ENCODE measurements at places on chromosomes 2 and 18.

DNA sequence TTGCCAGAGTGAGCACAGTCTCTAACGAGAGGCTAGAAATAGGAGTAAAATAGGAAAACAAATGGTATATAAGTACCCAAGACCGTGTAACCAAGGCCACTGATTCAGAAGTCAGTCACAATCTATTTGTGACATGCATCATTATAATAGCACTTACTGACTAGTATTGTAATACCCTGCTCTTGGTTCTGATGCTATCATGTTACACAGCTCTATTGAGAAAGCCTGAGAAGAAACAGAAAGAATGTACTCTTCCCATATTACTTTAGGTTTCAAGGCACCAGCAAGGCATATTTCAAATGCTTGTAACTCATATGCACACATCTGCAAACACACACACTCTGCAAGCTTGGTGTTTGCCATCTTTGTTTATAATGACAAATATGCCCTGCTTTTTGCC is 746.4 kb downstream of the SLC4A3 start:
- no peak overlapping the region for H3K4me3 ChIP-seq
- H3K27ac ChIP-seq: no peak overlapping the region
- no peaks in the 10 kb centered on the region for H3K36me3 ChIP-seq
- DNase-seq: no peak

GRCh38 chr2:151730262-151730975 is 3.9 kb downstream of the NEB start:
- DNase-seq: no peak
- H3K4me1 ChIP-seq: peaks cover 4% of the 10 kb centered on the region
- no peak overlapping the region for H3K4me3 ChIP-seq
- H3K27ac ChIP-seq: peak overlapping the region; percentile 57
- H3K27me3 ChIP-seq: no peaks in the 10 kb centered on the region

DNA sequence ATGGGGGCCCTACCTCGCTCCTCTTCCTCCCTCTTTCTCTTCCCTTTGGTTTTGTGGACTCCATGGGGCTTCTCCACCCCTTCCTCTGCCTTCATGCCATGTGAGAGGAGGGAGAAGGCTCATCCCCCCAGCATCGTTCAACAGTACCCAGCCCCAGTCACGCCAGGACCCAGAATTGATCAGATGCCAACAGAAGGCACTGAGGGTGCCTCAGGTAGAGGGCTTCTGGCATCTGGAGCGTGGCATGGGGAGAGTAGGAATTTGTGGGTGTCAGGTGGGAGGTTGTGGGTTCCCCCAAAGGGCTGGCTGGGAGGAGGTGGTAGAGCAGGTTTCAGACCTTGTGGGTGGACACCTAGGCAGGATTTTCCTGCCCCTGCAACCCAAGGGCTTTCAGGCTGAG is 122.0 kb downstream of the TWIST2 start:
- peaks cover 21% of the 10 kb centered on the region for H3K4me1 ChIP-seq
- no peaks in the 10 kb centered on the region for H3K36me3 ChIP-seq
- DNase-seq: no peak
- H3K27me3 ChIP-seq: no peaks in the 10 kb centered on the region
- H3K27ac ChIP-seq: no peak overlapping the region

GRCh38 chr18:60984510-60984909 is 348.7 kb upstream of the CDH20 start:
- no peak for DNase-seq
- no peak overlapping the region for H3K27ac ChIP-seq
- H3K4me1 ChIP-seq: no peaks in the 10 kb centered on the region

DNA sequence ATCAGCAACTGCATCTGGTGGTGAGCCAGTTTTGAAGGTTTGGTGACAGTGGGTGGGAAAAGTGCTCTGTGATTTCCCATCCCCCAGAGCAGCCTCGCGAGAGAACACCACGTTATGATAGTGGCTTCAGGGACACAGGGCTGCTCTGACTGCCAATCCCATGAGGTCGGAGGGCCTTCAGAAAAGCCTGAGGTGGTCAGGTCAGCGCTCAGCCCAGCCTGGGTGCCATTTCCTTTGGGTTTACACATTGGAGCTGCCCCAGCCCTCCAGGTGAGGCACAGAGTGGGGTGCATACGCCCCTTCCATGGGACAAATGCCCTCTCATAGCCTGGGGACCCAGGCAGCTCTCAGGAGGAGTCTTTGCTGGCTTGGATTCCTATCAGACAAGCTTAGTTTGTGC is 126.8 kb downstream of the KCTD1 start:
- peaks cover 8% of the 10 kb centered on the region for H3K4me1 ChIP-seq
- H3K36me3 ChIP-seq: no peaks in the 10 kb centered on the region
- H3K27me3 ChIP-seq: no peaks in the 10 kb centered on the region
- H3K27ac ChIP-seq: no peak overlapping the region

DNA sequence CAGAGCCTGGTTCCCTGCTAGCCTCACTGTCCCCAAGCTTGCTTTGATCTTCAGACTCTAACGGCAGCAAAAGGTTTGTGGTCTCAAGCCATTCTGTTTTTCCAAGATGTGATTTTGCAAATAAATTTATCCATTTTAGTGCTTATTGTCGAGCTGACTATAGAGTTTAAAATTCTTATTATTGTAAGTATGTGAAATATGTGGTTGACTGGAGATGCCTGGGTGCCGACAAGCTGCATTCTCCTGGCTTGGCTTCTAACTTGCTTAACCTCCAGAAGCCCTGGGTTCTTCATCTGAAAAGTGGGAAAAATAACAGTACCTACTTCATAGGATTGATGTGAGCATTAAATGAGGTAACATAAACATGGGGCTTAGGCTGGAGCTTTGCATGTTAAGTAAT is 9.9 kb upstream of the EDAR start:
- no peaks in the 10 kb centered on the region for H3K27me3 ChIP-seq
- no peaks in the 10 kb centered on the region for H3K36me3 ChIP-seq
- peaks cover 9% of the 10 kb centered on the region for H3K4me1 ChIP-seq
- H3K4me3 ChIP-seq: no peak overlapping the region
- no peak for DNase-seq

DNA sequence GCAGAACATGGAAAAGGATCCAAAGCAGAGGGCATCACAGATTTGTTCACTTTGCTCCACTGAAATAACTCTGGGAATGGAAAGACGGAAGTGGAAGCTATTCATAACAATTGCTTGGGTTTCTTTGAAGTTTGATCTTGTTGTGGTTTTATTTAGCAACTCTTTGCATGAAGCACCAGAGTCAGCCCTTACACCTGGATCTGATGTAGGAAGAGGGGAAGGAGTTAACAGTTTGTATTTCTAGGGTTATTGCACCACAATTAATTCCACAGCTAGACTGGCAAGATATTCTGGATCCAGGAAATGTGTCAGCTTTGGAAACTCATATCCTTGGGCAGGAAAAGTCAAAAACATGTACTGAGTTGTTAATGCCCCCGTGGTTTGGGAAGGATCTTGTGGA is 1143.4 kb downstream of the CNTNAP5 start:
- H3K27ac ChIP-seq: no peak overlapping the region
- no peak overlapping the region for H3K4me3 ChIP-seq
- H3K4me1 ChIP-seq: no peaks in the 10 kb centered on the region
- no peak for DNase-seq
- H3K27me3 ChIP-seq: no peaks in the 10 kb centered on the region
- no peaks in the 10 kb centered on the region for H3K36me3 ChIP-seq

DNA sequence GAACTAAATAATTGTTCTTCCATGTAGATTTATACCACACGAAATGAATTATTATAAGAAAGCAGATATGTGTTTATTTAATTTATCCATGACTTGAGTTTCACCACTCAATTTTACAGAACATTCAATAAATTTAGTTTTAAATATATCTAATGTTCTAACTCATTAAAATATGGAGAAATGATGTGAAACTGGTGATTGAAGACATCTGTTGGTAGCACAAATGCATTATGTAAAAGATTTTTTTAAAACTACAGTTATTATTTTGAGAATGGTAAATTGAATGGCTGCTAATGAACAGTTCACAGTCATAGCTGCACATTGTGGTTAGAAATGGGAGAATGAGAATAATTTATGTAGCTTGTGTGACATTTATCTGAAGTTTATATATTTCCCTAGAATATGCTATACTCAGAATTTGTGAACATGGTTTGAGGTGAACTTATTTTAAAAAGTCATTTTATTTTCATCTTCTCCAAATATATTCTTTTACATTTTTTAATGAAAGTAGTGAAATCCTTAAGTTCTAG is 203.5 kb downstream of the DPP4 start:
- no peak overlapping the region for H3K27ac ChIP-seq
- no peak overlapping the region for H3K4me3 ChIP-seq
- peaks cover 3% of the 10 kb centered on the region for H3K27me3 ChIP-seq
- DNase-seq: no peak
- H3K36me3 ChIP-seq: no peaks in the 10 kb centered on the region

- H3K27me3 ChIP-seq: no peaks in the 10 kb centered on the region
- no peak for DNase-seq
- H3K36me3 ChIP-seq: no peaks in the 10 kb centered on the region
- H3K4me3 ChIP-seq: no peak overlapping the region
These were observed 92.8 kb downstream of the RTN4 start for GRCh38 chr2:54957321-54957999.

DNA sequence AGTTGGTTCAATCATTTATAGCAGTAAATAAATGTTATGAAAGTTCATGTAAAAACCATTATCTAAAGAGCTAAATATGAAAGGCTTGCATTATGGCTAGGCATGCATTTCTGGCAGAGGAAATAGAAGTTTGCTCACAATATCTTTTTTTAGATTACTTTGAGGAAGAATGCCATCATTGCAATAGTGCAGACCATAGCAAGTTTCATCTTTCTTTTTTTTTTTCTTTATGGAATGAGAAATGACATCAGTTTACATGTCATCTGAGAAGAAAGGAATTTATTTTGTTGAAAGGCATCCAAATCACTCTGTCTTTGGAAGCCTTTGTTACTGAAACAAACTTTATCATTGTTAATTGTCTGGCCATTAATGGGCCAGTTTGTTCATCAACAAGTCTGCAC is 74.5 kb upstream of the NCKAP5 start:
- DNase-seq: no peak
- peaks cover 38% of the 10 kb centered on the region for H3K4me1 ChIP-seq
- peaks cover 6% of the 10 kb centered on the region for H3K36me3 ChIP-seq
- no peak overlapping the region for H3K27ac ChIP-seq
- no peak overlapping the region for H3K4me3 ChIP-seq

GRCh38 chr2:228657807-228658402 is 476.4 kb upstream of the SPHKAP start:
- H3K4me1 ChIP-seq: no peaks in the 10 kb centered on the region
- DNase-seq: no peak
- no peak overlapping the region for H3K27ac ChIP-seq
- H3K36me3 ChIP-seq: no peaks in the 10 kb centered on the region

DNA sequence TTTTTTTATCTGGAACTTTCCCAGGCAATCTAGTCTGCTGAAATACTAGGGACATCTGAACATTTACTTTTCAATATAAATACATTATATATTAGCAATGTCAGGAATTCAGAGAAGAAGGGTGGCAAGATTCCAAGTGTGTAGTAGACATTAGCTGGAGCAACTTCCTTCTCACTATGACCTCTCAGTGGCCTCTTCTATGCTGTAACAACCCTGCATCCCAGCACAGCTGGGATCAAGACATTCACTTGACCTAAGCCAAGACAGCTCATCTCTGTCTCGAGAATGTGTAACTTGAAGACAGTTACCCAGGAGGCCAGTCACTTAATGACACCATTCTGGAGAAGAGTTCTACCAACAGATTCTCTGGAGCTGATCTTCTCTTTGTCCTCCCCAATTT is 61.7 kb upstream of the RALBP1 start:
- no peak overlapping the region for H3K4me3 ChIP-seq
- H3K36me3 ChIP-seq: no peaks in the 10 kb centered on the region
- H3K4me1 ChIP-seq: peaks cover 12% of the 10 kb centered on the region
- H3K27me3 ChIP-seq: no peaks in the 10 kb centered on the region
- no peak overlapping the region for H3K27ac ChIP-seq

DNA sequence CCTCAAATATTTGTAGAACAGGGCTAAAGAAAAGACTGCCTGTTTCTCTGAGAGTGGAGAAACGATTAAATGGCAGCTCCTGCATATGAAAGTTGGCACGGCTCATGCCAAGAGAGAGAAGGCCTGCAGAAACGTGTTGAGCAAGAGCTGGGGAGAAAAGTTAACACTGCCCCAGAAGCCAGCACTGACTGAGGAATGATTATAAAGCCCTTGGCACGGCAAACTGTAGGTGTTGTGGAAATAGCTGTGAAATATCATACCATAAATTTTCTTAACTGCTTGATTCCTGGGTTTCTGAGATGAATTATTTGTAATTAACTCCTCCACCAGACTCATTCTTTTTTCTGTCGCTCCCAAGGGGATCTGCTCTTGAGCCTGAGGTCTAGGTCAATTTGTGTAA is 4.3 kb downstream of the FRZB start:
- peak overlapping the region; percentile 13 for H3K4me3 ChIP-seq
- no peak overlapping the region for H3K27ac ChIP-seq
- H3K27me3 ChIP-seq: no peaks in the 10 kb centered on the region
- DNase-seq: no peak

GRCh38 chr2:31853521-31853920 is 157.3 kb downstream of the MEMO1 start:
- no peak overlapping the region for H3K27ac ChIP-seq
- no peak for DNase-seq
- peaks cover 2% of the 10 kb centered on the region for H3K36me3 ChIP-seq
- H3K27me3 ChIP-seq: no peaks in the 10 kb centered on the region

DNA sequence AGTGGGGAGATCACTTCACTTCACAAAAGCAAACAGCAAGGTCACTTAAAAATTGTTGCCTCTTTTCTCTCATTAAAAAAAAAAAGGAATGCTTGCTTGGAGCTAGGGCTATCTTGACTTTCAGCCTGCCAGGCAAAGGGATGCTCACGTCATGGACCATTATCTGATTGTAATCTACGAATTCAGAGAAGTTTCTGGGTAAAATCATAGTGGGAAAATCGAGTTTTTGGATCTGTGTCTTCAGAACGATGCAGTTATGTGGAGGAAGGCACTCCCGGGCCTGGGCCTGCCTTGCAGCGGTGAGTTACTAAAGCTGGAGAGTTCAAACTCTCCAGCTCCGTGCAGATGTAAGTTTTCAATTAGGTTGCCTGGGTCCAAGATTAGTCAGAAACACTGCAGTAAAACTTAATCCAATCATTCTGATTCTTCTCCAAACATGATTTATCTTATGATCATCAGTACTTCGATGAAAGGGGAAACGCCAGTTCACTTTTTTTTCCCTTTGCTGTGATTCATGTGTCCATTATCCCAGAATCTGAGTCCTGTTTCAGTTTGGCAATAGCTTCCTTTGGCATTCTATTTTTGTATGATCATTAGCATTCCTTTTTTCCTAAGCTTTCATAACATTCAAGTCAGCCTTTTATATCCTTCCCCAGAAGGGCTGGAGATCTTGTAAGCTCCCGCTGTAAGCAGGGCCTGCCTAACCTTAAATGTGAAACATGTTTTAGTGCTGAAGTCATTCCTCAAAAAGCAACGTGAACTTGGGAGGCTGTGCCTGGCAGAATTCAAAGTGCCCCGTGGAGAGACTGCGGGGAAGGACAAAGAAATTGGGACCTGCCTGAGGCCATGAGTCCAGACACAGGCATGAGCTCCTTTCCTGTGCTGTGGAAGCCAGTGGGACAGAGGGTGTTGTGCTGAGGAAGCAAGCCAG is 119.3 kb upstream of the TWIST2 start:
- H3K27me3 ChIP-seq: no peaks in the 10 kb centered on the region
- H3K36me3 ChIP-seq: no peaks in the 10 kb centered on the region
- peaks cover 11% of the 10 kb centered on the region for H3K4me1 ChIP-seq
- DNase-seq: no peak
- peak overlapping the region; percentile 48 for H3K27ac ChIP-seq

- no peak for DNase-seq
- H3K4me3 ChIP-seq: no peak overlapping the region
- peaks cover 3% of the 10 kb centered on the region for H3K36me3 ChIP-seq
- H3K4me1 ChIP-seq: peaks cover 19% of the 10 kb centered on the region
- H3K27me3 ChIP-seq: no peaks in the 10 kb centered on the region
These were observed 1302.9 kb upstream of the ACVR2A start for GRCh38 chr2:146541896-146542295.

All from neural crest cell (in vitro differentiated cells).